ENCODE measurements at places on chromosomes 13 and 19.

GRCh38 chr13:25171170-25171516 lies 945 bp downstream of the AMER2 start:
- H3K4me3 ChIP-seq: peak overlapping the region; percentile 58
- H3K27ac ChIP-seq: no peak overlapping the region
- no peak for DNase-seq
- peaks cover 3% of the 10 kb centered on the region for H3K36me3 ChIP-seq

GRCh38 chr13:98513837-98514236 lies 63.1 kb downstream of the STK24 start:
- no peaks in the 10 kb centered on the region for H3K27me3 ChIP-seq
- H3K4me3 ChIP-seq: no peak overlapping the region
- H3K36me3 ChIP-seq: peaks cover 56% of the 10 kb centered on the region
- peak overlapping the region; percentile 88 for H3K27ac ChIP-seq

GRCh38 chr13:49517461-49517860 lies 21.7 kb downstream of the PHF11 start:
- DNase-seq: no peak
- H3K4me1 ChIP-seq: peaks cover 8% of the 10 kb centered on the region
- H3K27me3 ChIP-seq: no peaks in the 10 kb centered on the region
- H3K27ac ChIP-seq: peak overlapping the region; percentile 65
- no peak overlapping the region for H3K4me3 ChIP-seq
- peaks cover 72% of the 10 kb centered on the region for H3K36me3 ChIP-seq

DNA sequence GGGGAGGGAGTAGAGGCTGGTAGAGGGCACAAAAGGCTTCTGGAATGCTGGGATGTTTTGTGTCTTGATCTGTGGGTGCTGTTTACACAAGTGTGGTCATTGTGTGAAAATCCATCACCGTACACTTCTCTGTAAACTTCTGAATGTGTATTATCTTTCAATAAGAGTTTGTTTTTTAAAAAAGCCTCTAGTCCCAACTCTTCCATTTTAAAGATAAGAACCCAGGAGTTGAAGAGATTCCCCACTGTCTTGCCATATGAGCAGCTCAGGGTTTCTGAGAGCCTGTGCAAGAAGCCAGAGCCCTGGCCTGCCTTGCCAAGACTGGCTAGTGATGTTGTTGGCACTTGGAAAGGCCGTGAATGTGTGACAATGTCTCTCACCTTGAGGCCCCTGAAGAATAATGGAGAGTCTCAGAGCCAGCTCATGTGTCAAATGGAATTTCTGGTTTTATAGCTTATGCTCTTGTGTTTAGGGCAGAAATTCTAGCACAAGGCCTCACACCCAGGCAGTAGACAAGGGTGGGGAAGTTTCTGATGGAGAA lies 57.5 kb upstream of the NPAS1 start:
- peak overlapping the region; percentile 79 for H3K27ac ChIP-seq
- peaks cover 5% of the 10 kb centered on the region for H3K36me3 ChIP-seq
- no peak for DNase-seq
- no peak overlapping the region for H3K4me3 ChIP-seq
- no peaks in the 10 kb centered on the region for H3K27me3 ChIP-seq
- H3K4me1 ChIP-seq: peaks cover 56% of the 10 kb centered on the region

- H3K27ac ChIP-seq: no peak overlapping the region
- H3K36me3 ChIP-seq: no peaks in the 10 kb centered on the region
- no peak for DNase-seq
- no peaks in the 10 kb centered on the region for H3K27me3 ChIP-seq
These were observed 2650.8 kb downstream of the PCDH9 start for GRCh38 chr13:64579331-64579730.

DNA sequence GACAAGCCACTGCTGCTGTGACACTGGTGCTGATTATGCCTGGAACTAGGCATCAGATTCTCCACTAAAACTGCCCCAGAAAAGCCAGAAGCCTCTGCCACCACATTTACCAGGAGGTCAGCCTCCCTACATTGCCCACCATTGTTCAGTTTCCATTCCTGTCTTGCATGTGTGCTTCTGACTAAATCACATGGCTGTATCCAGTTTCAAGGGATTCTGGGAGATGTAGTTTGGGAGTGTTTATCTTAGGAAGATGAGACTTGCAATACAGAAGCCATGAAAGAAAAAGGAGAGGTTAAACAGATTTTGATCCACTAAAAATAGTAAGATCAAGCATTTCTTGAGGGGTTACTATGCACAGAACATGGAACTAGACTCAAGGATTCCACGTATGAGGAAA lies 40.7 kb upstream of the SERPINE3 start:
- no peaks in the 10 kb centered on the region for H3K4me1 ChIP-seq
- no peak overlapping the region for H3K4me3 ChIP-seq
- no peak for DNase-seq
- H3K27ac ChIP-seq: no peak overlapping the region
- H3K27me3 ChIP-seq: peaks cover 25% of the 10 kb centered on the region

DNA sequence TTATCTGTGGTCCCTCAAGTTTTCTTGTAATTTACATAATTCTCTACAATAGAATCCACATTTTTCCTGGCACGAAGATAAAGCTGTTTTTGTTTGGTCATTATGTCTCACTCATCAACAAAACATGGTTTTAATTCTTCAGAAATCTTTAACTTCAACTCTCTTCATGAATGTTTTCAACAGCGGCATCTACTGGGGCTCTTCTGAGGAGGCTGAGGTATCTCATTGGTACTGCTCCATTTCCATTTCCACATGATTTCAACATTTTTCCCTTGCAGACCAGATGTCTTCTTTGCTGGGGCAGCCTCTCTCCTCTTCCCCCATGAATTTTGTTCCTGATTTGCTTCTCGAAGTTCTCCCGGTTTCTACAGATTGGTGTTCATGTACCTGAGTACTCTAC lies 5.8 kb upstream of the KBTBD7 start:
- H3K4me3 ChIP-seq: no peak overlapping the region
- no peaks in the 10 kb centered on the region for H3K27me3 ChIP-seq
- no peak for DNase-seq
- no peaks in the 10 kb centered on the region for H3K4me1 ChIP-seq

GRCh38 chr13:112710855-112711527 lies 21.2 kb downstream of the ATP11A start:
- H3K36me3 ChIP-seq: peaks cover 5% of the 10 kb centered on the region
- no peak overlapping the region for H3K27ac ChIP-seq
- peaks cover 19% of the 10 kb centered on the region for H3K4me1 ChIP-seq
- no peak for DNase-seq
- H3K4me3 ChIP-seq: no peak overlapping the region

GRCh38 chr19:52943134-52943883 lies 19.4 kb downstream of the ZNF816 start:
- peak overlapping the region; percentile 88 for H3K4me3 ChIP-seq
- no peaks in the 10 kb centered on the region for H3K27me3 ChIP-seq
- no peak for DNase-seq
- peaks cover 20% of the 10 kb centered on the region for H3K36me3 ChIP-seq
- H3K27ac ChIP-seq: peak overlapping the region; percentile 51

GRCh38 chr19:23222998-23223652 lies 27.1 kb downstream of the ZNF724 start:
- H3K4me3 ChIP-seq: no peak overlapping the region
- no peak overlapping the region for H3K27ac ChIP-seq
- H3K4me1 ChIP-seq: no peaks in the 10 kb centered on the region
- no peaks in the 10 kb centered on the region for H3K27me3 ChIP-seq

GRCh38 chr13:76213423-76213904 lies 577.3 kb downstream of the LMO7 start:
- H3K27ac ChIP-seq: no peak overlapping the region
- DNase-seq: no peak
- no peaks in the 10 kb centered on the region for H3K36me3 ChIP-seq
- no peak overlapping the region for H3K4me3 ChIP-seq
- no peaks in the 10 kb centered on the region for H3K4me1 ChIP-seq

DNA sequence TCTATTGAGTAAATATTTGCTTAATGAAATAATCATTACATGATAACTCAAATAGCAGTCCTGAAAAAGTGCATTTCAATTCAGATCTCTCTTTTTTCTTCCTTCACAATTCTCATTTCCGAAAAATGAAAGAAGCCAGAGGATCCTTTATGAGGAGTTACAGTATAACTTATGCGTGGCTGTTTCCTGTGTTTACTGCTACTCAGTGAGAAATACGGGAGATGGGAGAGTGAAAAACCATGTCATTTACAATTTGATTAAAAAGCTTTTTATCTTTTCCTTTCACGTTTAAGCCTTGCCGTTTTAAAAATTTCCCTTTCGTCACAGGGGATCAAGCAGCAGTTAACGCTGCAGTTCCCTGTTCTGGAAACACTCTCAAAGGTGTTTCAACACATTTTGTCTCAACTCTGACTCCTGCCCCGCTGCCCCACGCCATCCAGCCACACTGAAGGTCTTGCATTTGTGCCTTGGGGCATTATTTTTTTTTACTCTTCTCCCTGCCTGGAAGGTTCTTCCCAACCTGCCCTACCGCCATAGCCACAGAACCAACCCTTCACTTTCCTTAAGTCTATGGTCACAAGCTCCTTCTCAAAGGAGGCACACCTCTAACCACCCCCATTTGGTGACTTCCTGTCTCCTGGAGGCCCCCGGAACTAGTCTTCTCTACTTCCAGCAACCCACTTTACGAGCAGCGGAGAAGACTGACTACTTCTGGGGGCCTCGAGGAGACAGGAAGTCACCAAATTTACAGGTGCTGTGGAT lies 17.0 kb downstream of the KL start:
- no peak overlapping the region for H3K27ac ChIP-seq
- H3K27me3 ChIP-seq: peaks cover 11% of the 10 kb centered on the region
- H3K4me3 ChIP-seq: peak overlapping the region; percentile 62
- peaks cover 4% of the 10 kb centered on the region for H3K4me1 ChIP-seq
- no peaks in the 10 kb centered on the region for H3K36me3 ChIP-seq

DNA sequence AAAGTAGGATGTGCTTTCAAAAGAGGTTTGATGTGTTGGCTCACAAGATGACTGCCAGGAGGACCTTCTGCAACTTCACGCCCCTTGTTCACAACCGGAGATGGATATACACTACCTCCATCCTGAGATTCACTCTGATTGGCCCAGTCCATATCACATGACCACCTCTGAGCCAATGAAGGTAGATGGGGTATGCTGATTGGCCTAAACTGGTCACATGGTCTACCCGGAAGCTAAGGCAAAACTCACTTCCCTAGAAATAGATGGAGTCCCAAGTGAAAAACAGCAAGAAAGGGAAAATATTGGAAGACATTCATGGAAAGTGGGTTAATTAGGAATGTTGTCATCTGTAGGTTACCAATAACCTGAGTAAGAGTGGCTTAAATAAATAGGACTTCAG lies 119.7 kb upstream of the MRI1 start:
- H3K4me3 ChIP-seq: no peak overlapping the region
- H3K4me1 ChIP-seq: peaks cover 4% of the 10 kb centered on the region
- no peak for DNase-seq
- H3K27ac ChIP-seq: no peak overlapping the region
- H3K36me3 ChIP-seq: no peaks in the 10 kb centered on the region

DNA sequence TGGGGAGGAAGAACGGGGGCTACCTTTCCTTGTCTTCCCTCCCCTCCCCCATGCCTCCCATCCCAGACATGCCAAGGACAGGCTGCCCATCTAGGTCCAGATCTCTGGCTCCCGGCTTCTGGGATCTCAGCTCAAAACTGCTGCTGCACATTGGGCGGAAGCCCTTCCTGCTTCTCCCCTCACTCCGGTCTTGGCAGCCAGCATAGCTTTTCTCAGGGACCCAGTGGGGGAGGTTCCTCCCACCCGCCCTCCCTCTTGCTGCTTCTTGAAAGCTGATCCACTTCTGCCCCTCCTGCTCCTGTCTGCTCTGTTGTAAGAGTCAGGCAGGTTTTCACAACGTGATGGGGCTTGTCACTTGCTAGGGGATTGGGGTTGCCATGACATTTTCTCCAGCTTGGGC lies 21.7 kb upstream of the RNF17 start:
- no peak overlapping the region for H3K27ac ChIP-seq
- H3K36me3 ChIP-seq: no peaks in the 10 kb centered on the region
- no peak for DNase-seq
- peaks cover 49% of the 10 kb centered on the region for H3K27me3 ChIP-seq
- H3K4me3 ChIP-seq: no peak overlapping the region
- H3K4me1 ChIP-seq: peaks cover 8% of the 10 kb centered on the region

DNA sequence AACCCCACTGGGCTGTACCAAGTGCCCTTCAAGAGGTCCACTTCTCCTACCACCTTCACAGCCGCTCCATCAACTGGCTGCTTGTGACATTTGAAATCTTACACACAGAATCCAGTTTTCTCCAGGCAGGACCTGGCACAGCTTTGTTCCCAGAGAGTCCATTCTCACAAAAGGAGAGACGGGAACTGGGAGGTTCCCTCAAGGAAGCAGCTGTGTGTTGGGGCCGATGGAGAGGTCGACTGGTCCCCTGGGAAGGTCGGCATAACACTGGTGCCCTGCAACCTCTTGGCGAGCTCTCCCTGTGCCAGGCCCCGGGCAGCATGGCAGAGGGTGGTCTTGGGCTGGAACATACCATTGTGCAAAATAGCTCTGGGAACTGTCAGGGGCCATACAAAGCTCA lies 21.5 kb downstream of the ELL start:
- H3K4me3 ChIP-seq: peak overlapping the region; percentile 60
- H3K4me1 ChIP-seq: peaks cover 88% of the 10 kb centered on the region
- peaks cover 76% of the 10 kb centered on the region for H3K36me3 ChIP-seq
- peak overlapping the region; percentile 98 for H3K27ac ChIP-seq
- DNase-seq: no peak

DNA sequence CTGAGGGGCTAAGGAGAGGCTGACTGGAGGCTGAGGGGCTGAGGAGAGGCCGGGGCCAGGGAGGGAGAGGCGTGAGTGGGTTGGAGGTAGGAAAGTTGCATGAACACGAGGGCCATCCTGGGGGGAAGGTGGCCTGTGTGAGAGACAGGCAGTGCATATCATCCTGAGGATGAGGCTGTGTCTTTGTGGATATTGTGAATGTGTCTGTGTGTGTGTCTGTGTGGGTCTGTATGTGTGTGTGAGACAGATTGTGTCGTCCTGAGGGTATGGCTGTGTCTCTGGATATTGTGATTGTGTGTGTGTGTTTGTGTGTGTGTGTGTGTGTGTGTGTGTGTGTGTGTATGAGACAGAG lies 422 bp downstream of the ZNF71 start:
- no peaks in the 10 kb centered on the region for H3K27me3 ChIP-seq
- H3K27ac ChIP-seq: peak overlapping the region; percentile 75
- H3K4me1 ChIP-seq: peaks cover 27% of the 10 kb centered on the region
- peak overlapping the region; percentile 96 for H3K4me3 ChIP-seq
- no peak for DNase-seq
- H3K36me3 ChIP-seq: peaks cover 7% of the 10 kb centered on the region

DNA sequence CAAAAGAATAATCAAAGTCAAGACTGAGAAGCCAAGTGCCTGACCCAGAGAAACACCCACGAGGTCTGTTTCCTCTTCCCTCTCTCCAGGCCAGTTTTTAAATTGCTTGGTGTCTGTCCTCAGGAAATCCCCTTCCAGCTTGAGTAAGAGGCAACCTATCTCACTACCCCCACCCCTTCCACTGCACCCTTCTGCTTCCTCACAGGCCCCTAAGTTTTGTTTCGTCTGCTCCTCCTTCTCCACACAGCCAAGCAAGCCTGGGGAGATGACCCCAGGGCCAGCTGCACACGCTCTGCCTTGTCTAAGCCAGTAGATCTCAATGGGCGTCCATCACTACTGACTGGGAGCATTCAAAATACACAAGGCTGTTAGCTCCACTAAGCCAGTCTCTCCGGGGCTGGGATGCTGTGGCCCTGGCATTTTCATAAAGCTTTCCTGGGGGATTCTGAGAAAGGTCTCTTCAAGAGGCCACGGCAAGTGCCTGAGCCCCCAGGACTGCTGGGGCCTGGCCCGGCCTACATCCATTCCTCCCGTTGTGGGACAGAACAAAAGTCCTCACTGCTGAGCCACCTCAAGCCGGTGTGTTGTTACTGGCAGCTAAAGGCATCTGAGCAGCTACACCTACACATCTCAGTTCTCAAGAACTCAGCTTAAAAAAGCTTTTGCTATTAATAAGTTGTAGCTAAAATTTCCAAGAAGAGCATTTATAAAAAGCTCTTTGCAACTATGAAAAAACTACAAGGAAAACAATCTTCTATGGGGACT lies 14.9 kb upstream of the IL4I1 start:
- peak overlapping the region; percentile 87 for H3K27ac ChIP-seq
- H3K27me3 ChIP-seq: no peaks in the 10 kb centered on the region
- DNase-seq: no peak
- peaks cover 25% of the 10 kb centered on the region for H3K4me1 ChIP-seq
- peaks cover 39% of the 10 kb centered on the region for H3K36me3 ChIP-seq
- no peak overlapping the region for H3K4me3 ChIP-seq
